GM23248 (cell line): ENCODE measurements at places on chromosomes 2 and 18.

- DNase-seq, result peak; percentile 10
Observed at GRCh38 chr2:149487189-149487588, 100.4 kb downstream of the MMADHC start.

- no peak for DNase-seq
Observed at GRCh38 chr18:42520138-42520537, 565.1 kb downstream of the PIK3C3 start.

- no peak for DNase-seq
Observed at GRCh38 chr2:161230959-161231358, 70.7 kb downstream of the TANK start.

GRCh38 chr2:85995648-85996529 is 107.1 kb upstream of the ST3GAL5 start:
- DNase-seq, result no peak

DNA sequence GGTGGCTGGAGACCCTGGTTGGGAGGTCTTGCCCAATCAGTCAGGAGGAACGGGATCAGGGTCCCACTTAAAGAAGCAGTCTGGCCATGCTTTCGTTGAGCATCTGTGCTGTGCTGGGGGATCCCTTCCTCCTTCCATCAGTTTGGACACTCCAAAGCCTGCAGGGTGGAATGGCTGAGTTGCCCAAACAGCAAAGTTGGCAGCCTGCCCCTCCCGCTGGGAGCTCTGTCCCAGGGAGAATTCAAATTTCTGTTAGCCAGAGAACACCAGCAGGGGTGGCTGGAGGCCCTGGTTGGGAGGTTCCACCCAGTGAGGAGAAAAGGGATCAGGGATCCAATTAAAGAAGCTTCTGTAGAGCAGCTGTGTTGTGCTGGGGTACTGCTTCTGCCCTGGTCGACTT is 96.9 kb upstream of the CTAGE1 start:
- DNase-seq, result no peak

- DNase-seq, result no peak
Observed at GRCh38 chr2:9123069-9123468, 83.5 kb upstream of the ASAP2 start.

- peak; percentile 92 for DNase-seq
Observed at GRCh38 chr2:112579241-112579640, 5.2 kb upstream of the CHCHD5 start.

GRCh38 chr18:3148930-3149535 is 70.7 kb downstream of the MYOM1 start:
- DNase-seq, result peak; percentile 50

GRCh38 chr2:15069149-15069548 is 436.6 kb downstream of the LRATD1 start:
- DNase-seq, result peak; percentile 58

DNA sequence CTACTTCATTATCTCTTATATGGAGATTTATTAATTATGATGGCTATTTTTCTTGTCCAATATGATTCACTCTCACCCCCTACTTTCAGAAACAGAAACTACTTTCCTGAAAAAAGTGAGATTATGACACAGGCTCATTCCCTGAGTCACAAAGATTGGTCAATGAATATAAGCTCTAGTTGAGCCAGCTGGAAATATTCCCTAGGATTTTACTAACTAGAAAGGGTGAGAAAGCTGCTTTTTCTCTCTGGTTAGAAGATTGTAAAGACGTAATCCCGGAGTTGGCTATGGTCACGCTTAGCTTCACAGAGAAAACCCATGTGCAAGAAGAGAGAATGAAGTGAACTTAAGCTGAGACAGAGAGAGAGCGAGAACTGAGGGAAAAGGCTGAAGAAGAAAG is 223.7 kb upstream of the SMAD7 start:
- peak; percentile 98 for DNase-seq

DNA sequence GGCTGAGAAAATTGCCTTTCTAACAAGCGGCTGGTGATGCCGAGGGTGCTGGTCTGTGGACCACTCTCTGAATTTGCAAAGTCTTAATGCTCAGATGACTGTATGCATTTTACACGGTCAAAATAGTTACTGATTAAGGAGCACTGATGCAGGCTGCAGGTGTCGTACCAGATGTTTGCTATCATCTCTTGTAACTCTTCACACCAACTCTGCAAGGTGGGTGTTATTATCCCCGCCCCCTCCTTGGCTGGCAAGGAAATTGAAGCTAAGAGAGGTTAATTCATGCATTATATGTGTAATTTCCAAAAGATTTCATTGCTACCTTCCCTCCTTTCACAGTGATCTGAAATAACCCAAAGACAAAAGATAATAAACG is 13.0 kb upstream of the LBH start:
- no peak for DNase-seq

DNA sequence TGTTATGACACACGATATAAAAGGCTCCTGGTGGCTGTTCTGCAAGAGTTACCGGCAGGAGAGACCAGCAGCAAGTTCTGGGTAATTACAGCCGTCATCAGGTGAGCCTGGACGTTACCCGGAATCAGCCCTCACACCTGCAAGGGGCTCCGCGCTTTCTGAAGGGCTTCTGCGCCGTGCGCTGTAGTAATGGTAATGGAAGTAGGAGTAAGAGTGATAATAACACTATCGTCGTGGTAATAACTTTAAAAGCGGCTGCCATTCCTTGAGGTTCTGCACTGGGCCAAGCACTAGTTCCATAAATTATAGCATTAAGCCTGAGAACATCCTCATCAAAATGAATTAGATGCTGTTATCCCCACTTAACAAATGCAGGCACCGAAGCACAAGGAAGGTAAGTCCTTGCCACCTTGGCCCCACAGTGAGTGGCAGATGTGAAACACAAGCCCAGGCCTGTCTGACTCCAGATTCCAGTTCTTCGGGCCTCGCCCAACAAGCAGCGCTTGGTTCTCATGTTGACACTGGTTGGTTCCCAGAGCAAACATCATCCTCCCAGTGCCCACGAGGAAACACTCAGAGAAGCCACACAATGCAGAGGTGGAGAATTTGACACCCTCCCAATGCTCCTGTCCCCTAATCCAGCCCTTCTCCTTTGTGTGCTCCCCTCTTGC is 205.2 kb downstream of the EIPR1 start:
- DNase-seq, result no peak

GRCh38 chr2:21361957-21362486 is 238.3 kb downstream of the TDRD15 start:
- DNase-seq, result no peak

DNA sequence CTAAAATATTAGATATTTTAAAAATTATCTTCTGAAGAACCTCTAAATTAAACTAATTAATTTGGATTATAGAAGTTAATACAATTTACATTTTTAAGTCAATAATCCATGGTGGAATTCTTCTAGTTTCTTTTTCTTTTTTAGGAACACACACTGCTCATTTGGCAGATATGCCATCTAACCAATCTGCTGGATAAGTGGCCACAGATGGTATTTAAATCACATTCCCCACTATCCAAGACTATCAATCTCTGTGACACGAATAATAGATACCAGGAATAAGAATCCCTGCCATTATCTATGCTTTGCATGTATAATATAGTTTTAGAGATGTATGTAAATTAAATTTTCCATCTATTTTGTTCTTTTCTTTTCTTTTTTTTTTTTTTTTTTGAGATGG is 58.5 kb downstream of the CABYR start:
- no peak for DNase-seq

GRCh38 chr2:64846177-64846576 is 143.0 kb upstream of the SLC1A4 start:
- DNase-seq, result peak; percentile 53

GRCh38 chr18:48308027-48308635 is 101.1 kb downstream of the ZBTB7C start:
- DNase-seq, result no peak

GRCh38 chr2:32235315-32235714 is 29.4 kb downstream of the NLRC4 start:
- no peak for DNase-seq

GRCh38 chr2:157790780-157791179 is 85.3 kb downstream of the ACVR1 start:
- no peak for DNase-seq

GRCh38 chr2:84908948-84909713 is 3.7 kb downstream of the TMSB10 start:
- no peak for DNase-seq

DNA sequence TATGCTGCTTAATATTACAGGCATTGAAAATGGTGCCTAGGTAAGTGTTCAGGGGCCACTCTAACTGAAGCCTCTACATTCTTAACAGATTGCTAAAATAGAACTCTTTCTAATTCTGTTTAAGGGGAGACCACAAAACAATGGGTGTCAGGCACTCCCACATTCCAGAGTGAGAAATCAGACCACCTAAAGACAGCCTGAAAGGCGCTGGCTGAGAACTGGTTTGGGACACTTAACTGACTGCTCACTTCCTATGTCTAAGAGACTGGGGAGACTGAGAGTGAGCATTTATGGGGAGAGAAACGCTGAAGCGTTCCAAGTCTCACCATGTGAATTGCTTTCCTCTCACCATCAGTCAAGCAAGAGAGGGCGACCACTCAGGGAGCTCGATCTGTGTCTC is 108.8 kb upstream of the ITGB6 start:
- peak; percentile 92 for DNase-seq

DNA sequence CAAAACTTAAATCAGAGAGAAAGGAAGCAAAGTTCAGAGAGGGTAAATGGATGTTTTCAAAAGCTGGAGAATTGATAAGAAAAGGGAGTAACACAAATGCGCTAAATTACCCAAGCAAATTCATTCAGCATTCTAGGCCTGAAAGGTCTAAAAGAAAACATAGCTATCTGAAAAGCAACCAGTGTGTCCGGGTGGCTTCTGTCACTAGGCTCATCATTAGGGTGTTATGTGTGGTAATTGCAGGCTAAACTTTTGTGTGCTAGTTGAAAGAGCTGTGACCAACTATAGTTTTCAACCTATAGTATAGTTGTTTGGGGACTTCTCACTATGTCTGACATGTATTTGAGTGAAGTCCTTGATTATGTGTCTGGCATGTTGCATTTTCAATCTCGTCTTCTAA is 839.6 kb upstream of the ZEB2 start:
- DNase-seq, result no peak

GRCh38 chr2:49379406-49379805 is 225.1 kb upstream of the FSHR start:
- no peak for DNase-seq

GRCh38 chr18:240175-240574 is 27.7 kb downstream of the THOC1 start:
- no peak for DNase-seq

GRCh38 chr2:9756692-9757250 is 86.5 kb upstream of the TAF1B start:
- no peak for DNase-seq

DNA sequence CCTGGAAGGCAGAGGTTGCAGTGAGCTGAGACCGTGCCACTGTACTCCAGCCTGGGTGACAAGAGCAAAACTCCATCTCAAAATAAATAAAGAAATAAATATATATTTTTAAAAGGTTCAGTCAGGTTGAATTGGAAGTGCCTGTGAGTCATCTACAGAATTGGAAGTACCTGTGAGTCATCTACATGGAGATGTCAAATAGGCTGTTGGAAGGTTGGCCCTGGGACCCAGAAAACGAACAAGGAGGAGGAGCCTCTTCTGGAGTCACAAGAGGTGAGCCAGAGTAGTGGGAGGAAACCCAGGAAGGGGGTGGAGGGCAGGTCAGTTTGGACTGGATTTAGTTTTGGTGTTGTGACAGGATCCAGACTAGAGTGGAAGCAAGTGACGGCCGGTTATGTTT is 15.2 kb upstream of the SCYGR1 start:
- DNase-seq, result no peak

- no peak for DNase-seq
Observed at GRCh38 chr2:9420495-9420894, 2.8 kb downstream of the ITGB1BP1 start.

DNA sequence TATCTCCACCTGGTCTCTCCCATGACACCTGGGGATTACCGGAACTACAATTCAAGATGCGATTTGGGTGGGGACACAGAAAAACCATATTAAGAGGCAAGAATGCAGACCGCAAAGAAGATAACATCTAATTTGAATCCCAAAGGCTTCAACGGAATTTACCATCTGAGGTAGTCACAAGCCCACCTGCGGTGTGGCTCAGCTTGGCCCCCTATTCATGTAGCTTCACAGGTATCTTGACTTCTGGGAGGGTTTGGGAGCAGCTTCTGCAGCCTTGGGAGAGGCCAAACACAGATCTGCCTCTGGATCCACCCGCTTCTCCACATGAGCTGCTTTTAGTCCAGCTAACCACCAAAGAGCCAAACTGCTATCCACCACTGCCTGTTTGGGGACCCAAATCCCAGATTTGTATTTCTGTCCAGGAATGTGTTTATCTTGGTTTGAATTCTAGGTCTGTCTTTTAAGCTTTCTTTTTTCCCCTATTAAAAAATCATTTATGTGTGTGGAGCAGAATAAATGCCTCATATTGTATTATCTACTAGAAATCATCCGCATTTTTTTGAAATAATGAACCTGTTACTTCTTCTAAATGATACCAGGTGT is 247.6 kb downstream of the DLGAP1 start:
- no peak for DNase-seq

- no peak for DNase-seq
Observed at GRCh38 chr2:178359192-178359912, 91.6 kb downstream of the PRKRA start.

DNA sequence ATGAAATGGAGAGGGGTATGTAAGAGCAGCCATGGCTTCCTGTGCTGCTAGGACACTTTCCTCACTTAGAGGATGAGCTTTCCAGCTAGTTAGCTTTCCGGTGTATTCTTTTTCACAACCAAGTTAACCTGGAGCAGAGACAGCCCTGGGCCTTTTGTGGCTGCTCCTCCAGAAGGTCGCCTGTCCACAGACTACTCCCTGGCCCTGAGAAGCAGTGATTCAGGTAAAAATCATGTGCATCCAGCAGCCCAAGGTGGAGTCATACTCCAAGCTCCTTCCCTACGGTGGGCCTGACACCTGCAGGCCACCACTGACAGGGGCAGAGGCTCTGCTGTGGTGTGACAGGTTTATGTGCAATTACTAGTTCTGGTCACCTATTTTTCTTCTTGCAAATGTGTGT is 187.2 kb downstream of the ANKRD30B start:
- no peak for DNase-seq

- peak; percentile 25 for DNase-seq
Observed at GRCh38 chr2:224166654-224167053, 127.6 kb upstream of the SERPINE2 start.

DNA sequence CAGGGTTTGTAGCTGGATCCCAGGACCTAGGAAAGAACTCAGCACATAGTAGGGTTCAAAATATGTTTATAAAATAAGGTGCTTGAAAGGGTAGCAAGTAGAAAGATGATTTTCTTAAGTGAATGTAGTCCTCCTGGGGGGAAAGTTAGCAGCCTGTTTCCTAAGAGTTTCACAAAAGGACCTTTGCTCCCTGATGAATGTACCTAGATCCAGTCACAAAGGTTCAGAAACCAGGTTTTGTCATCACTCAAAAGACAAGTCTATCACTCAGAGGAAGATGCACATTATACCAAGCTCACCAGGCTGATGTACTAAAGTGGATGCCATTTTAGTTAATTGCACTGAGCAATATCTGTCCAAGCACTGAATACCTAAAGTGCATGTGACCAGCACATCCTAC is 378.2 kb downstream of the BCL11A start:
- no peak for DNase-seq

- no peak for DNase-seq
Observed at GRCh38 chr2:234730066-234730640, 221.7 kb upstream of the SH3BP4 start.
